ENCODE measurements at places on chromosomes 1 and 21. TPM values are rescaled to one million over a fixed set of nuclear protein-coding genes. Genes with fewer than 3 reads are reported as not detected.

Gene IGSF5
- 0.16 TPM for total RNA-seq

Gene ADORA3
- not detected for total RNA-seq

Gene LRRN2
- not detected for total RNA-seq

Gene PDC
- total RNA-seq: not detected

Gene NBPF19
- total RNA-seq: 8.3 TPM

Gene FAM151A
- total RNA-seq: not detected

Gene LRRC53
- total RNA-seq: not detected

Gene SYCP1
- not detected for total RNA-seq

Gene CBS
- total RNA-seq: 60.5 TPM

Gene PCSK9
- not detected for total RNA-seq

Gene PRPF38A
- total RNA-seq: 33.9 TPM

Gene CSMD2
- total RNA-seq: 0.90 TPM

Gene CHODL
- total RNA-seq: not detected

Gene LCE6A
- not detected for total RNA-seq

Gene UBE2U
- not detected for total RNA-seq

Gene FCGR3A
- not detected for total RNA-seq

Gene AHCYL1
- 43.0 TPM for total RNA-seq

Gene DLGAP3
- 0.16 TPM for total RNA-seq

Gene S100A7A
- total RNA-seq: not detected

Gene NKAIN1
- 1.4 TPM for total RNA-seq

Gene TCHH
- total RNA-seq: 0.38 TPM

Gene ATP6V1G3
- not detected for total RNA-seq

Gene PTPN7
- total RNA-seq: not detected

Gene NUDT17
- total RNA-seq: 11.0 TPM

Gene E2F2
- total RNA-seq: 9.4 TPM

Gene CCDC190
- not detected for total RNA-seq

Gene GUCA2A
- not detected for total RNA-seq

Gene CD58
- total RNA-seq: 28.9 TPM

Gene MCOLN3
- total RNA-seq: 2.7 TPM

Gene CREB3L4
- 28.3 TPM for total RNA-seq

Gene RNU1-3
- under 0.01 TPM for total RNA-seq

Gene TAGLN2
- total RNA-seq: 697 TPM

Gene TDRKH
- total RNA-seq: 15.5 TPM

Gene S100B
- 62.9 TPM for total RNA-seq

Gene KRTAP19-1
- total RNA-seq: not detected

Measured in A375 (cell line).